ENCODE measurements at places on chromosomes 3 and 15.

GRCh38 chr3:125478326-125478725 lies 41.7 kb downstream of the SNX4 start:
- DNase-seq = no peak

- peak; percentile 73 for DNase-seq
Measured at GRCh38 chr3:187744169-187745151, 808 bp downstream of the BCL6 start.

GRCh38 chr3:170420307-170420821 lies 1.7 kb downstream of the CLDN11 start:
- peak; percentile 50 for DNase-seq

- DNase-seq = no peak
Measured at GRCh38 chr3:4889896-4890295, 89.3 kb upstream of the BHLHE40 start.

GRCh38 chr3:172808969-172809546 lies 58.5 kb downstream of the ECT2 start:
- peak; percentile 33 for DNase-seq

DNA sequence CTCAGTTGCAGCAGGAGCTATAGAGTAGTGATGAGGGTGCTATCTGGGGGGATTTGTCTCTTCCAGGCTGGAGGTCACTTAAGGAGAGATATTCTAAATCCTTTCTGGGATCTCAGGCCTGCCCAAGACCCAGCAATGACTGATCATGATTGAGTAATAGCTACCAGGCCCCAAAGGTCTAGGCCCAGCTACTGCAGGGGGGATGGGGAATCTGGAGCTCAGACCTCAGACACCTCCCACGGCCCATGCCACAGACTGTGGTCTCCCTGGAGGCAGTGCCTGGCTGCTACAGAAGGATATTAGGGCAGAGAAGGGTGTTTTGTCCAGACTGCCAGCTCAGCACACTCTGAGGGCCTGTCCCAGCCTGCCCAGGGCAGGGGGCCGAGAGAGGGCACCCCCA lies 6.9 kb downstream of the SLC38A3 start:
- DNase-seq = no peak

GRCh38 chr3:195752546-195753331 lies 32.0 kb downstream of the MUC20 start:
- DNase-seq = no peak

GRCh38 chr3:123702720-123703119 lies 117.9 kb upstream of the HACD2 start:
- no peak for DNase-seq

- DNase-seq = no peak
Measured at GRCh38 chr3:72095521-72095920, 310.6 kb upstream of the PROK2 start.

GRCh38 chr3:134693226-134693625 lies 42.4 kb upstream of the KY start:
- no peak for DNase-seq

GRCh38 chr3:177249203-177249602 lies 51.9 kb upstream of the TBL1XR1 start:
- DNase-seq = no peak

GRCh38 chr15:92454555-92455105 lies 60.9 kb downstream of the ST8SIA2 start:
- DNase-seq = peak; percentile 38
